ENCODE measurements at places on chromosomes 6 and 20.

GRCh38 chr6:134662077-134662700 lies 287.7 kb downstream of the ALDH8A1 start:
- DNase-seq = no peak

- DNase-seq = no peak
These were observed 646.5 kb upstream of the NOX3 start for GRCh38 chr6:156102129-156102528.

GRCh38 chr6:280775-281468 lies 11.4 kb upstream of the DUSP22 start:
- no peak for DNase-seq

DNA sequence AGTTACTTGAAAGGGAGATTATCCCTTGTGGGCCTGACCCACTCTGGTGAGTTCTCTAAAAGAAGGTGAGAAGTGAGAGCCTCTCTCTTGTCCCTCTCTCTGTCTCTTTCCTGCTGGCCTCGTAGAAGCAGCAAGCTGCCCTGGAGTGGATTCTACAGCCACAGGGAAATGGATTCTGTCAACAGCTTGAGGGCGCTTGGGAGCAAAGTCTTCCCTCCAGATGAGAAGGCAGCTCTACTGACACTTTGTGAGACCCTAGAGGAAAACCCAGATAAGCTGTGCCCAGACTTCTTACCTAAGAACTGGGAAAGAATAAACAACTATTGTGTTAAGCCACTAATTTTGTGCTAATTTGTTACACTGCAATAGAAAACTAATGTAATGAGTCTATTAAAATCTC lies 39.9 kb downstream of the ANKRD60 start:
- no peak for DNase-seq

GRCh38 chr6:140636908-140637402 lies 1262.5 kb upstream of the CITED2 start:
- DNase-seq = no peak

DNA sequence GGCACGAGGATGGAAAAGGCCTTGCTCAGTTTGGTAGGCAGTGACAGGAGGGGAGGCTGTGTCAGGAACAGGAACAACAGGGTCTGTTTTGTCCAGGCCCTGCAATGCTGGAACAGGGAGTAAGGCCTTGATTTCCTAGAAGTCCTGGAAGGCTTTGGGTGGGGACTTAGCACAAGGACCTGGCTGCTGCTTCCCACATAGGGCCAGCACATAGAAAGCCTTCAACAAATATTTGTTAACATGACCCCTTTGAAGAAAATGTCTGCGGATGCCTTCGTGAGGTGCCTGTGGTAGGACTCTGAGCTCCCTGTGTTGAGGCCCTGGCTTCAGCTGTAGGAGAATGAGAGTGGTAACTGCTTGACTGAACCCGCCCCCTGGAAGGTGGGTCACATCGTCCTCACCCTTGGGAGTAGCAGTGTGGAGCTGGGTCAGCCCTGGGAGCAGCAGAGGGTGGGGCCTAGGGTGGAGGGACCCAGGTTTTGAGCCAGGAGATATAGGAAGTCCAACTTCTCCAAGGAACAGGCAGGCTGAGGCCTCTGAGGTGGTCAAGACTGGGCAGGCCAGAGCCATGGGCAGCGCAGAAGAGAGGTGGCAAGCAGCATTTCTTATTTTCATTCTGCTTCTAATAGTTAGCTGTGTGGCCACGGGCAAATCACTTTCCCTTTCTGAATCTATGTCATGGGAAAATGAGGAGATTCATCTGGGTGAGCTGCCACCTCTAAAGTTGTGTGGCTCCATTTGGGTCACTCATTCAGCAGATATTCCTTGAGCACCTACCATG lies 50.0 kb downstream of the CNBD2 start:
- DNase-seq = no peak

DNA sequence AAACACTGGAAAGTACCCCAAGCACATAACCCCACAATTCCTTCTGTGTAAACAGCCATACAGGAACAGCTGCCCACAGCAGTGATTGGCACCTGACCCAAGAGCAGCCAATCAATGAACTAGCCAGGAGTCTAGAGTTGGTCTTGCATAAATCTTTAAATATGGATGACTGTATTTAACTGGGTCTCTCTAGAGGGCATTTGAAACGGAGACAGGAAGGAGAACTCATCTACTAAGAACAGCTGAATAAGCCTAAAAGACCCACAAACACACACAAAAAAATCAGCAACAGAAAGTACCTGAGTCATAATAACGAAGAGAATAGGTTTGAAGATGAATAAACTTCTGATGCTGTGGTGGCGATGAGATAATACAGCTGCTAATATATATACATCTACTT lies 49.0 kb upstream of the ASF1A start:
- no peak for DNase-seq
